ENCODE measurements at places on chromosomes 3 and 15. TPM values are rescaled to one million over a fixed set of nuclear protein-coding genes. Genes with fewer than 3 reads are reported as not detected.

The PLOD2 gene
- 0.38 TPM for total RNA-seq

The FGD5 gene
- not detected for total RNA-seq

The STRC gene
- 0.44 TPM for total RNA-seq

The HTR3E gene
- total RNA-seq: not detected

The GOLGA6L7 gene
- not detected for total RNA-seq

The KNG1 gene
- total RNA-seq: not detected

The VILL gene
- 11.3 TPM for total RNA-seq

The RASGRP1 gene
- 167 TPM for total RNA-seq

The CPB1 gene
- total RNA-seq: not detected

The RARRES1 gene
- not detected for total RNA-seq

The MAGEL2 gene
- total RNA-seq: not detected

The MAGI1 gene
- 0.24 TPM for total RNA-seq

The STRIT1 gene
- not detected for total RNA-seq

The CACNA2D3 gene
- total RNA-seq: not detected

The KLHL40 gene
- not detected for total RNA-seq

The MRAS gene
- 0.19 TPM for total RNA-seq

The GCNT3 gene
- not detected for total RNA-seq

The PIK3R4 gene
- 28.5 TPM for total RNA-seq

The PPARG gene
- 2.7 TPM for total RNA-seq

The DAZL gene
- not detected for total RNA-seq

The EOMES gene
- total RNA-seq: 1.5 TPM

The GOLGA8R gene
- 0.14 TPM for total RNA-seq

The ADAMTS7 gene
- 0.10 TPM for total RNA-seq

The SLC27A2 gene
- 22.5 TPM for total RNA-seq

The TRPM1 gene
- not detected for total RNA-seq

The DUOXA2 gene
- total RNA-seq: not detected

The PSTPIP1 gene
- 155 TPM for total RNA-seq

The GUCA1C gene
- total RNA-seq: not detected

The TGM5 gene
- total RNA-seq: not detected

The DLL4 gene
- total RNA-seq: not detected

Data from activated CD4-positive, alpha-beta memory T cell treated with anti-CD3 and anti-CD28 coated beads for 36 hours (primary cell).